NCI-H510A treated with DMSO at 0.1 percent for 48 hours (cell line): ENCODE measurements at places on chromosomes 7 and 10.

- no peak for DNase-seq
Observed at GRCh38 chr10:108434559-108435252, 1270.2 kb upstream of the SORCS1 start.

- DNase-seq: no peak
Observed at GRCh38 chr7:131493081-131493480, 63.3 kb downstream of the PODXL start.

GRCh38 chr10:104057717-104058116 lies 28.0 kb downstream of the COL17A1 start:
- no peak for DNase-seq

DNA sequence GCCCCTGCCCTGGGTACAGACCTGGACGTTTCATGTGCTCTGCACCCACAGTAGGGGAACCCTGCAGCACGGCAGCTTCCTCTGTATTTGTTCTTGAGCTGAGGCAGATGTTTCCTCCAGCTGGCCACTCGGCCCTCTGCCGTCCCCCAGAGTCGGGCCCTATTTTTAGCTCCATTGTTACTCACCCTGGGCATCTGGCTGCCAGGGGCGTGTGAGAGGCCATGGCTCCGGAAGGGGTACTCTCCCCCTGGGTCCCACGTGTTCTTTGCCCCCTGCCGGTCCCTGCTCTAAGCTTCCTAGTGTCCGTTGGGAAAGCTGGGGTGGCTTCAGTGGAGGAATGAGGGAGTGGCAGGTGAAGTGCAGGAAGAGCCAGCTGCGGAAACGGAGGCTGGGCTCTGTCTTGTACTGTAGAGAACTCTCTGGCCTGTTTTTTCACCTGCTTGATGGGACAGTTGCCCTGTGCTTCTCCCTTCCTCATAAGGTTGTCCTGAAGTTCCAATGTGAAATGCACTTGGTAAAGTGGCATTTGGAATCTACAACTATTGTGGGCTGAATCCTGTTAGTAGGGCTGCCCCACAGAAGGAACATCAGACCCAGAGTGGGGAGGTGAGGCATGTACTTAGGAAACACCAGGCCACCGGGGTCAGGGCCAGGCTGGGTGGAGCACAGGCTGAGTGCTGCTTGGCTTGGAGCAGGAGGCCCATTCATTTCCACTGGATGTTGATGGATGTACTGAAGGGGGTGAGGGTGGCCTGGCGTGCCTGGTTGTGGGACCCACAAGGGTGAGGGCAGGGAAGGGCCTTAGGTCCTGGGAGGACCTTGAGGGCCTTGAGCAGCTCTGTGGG lies 30.6 kb downstream of the PALD1 start:
- peak; percentile 68 for DNase-seq

GRCh38 chr10:102593804-102594079 lies 50.5 kb upstream of the TRIM8 start:
- DNase-seq: no peak

DNA sequence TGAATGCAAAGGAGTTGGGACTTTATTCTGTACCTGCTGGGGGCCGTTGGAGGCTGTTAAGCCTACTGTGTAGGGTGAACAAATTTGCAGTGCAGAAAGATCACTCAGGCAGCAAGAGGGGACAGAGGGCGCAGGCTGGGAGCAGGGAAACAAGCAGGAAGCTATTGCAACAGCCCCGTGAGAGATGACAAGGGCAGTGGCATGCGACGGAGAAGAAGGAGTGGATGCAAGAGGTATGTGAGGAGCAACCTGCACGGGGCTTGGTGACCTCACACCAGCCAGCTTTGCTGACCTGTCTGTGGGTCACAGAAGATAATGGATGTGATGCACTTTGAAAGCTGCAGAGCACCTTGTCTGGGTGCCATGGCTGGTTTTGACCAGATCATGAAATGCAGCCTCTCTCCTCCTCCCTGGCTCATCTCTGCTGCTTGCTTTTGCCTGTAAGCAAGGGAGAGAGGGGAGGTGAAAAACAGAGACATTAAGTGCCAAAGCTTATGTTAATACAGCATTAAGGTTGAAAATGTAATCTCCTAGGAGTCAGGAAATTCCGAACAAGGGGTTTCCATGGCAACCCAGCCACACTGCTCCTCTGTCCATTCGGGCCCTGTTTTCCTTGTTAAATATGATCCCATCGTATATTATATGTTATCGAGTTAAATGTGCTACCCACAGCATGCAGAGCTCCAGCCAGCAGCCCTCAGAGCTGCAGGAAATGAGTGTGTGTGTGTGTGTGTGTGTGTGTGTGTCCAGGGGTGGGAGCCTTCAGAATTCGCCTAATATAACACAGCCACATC lies 314.3 kb upstream of the ZMIZ1 start:
- DNase-seq: no peak

GRCh38 chr7:434891-435629 lies 84.6 kb downstream of the PDGFA start:
- no peak for DNase-seq

- peak; percentile 90 for DNase-seq
Observed at GRCh38 chr10:114304571-114305421, 65.7 kb downstream of the VWA2 start.

DNA sequence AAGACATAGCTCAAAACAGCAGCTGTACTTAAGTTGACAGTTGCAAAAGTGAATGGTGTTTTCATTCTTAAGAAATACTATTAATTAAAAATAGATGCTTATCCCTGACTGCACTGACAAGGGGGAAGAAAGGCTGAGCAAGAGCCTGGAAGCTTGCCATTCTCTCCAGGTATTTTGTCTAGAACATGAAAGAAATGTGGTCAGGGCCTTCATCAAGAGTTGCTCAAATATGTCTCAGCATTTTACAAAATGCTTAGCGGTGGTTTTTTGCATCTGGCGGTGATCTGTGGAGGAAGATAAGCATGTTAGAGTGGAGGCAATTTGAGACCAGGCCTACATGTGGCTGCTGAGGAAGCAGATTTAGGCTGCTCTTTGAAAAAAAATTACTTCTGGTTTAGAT lies 46.4 kb upstream of the CC2D2B start:
- DNase-seq: no peak

- DNase-seq: no peak
Observed at GRCh38 chr10:6953271-6953801, 373.3 kb upstream of the PRKCQ start.

- no peak for DNase-seq
Observed at GRCh38 chr10:43727935-43728334, 79.3 kb upstream of the ZNF32 start.

DNA sequence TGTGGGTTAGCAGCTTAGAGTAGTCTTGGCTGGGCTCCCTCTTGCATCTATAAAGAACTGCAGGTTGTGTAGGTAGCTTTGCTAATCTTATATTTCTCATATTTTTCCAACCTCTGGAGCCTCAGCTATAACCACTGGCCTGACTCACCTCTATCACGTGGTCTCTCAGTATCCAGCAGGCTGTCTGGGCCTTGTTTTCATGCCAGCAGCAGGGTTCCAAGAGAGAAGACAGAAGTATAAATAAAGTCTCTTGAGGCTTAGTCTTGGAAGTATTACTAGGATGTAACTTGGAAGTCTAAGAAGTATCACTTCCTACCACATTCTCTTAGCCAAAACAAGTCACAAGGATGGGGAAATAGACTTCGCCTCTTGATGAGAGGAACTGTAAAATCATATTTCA lies 73.3 kb downstream of the WIPF3 start:
- DNase-seq: no peak

GRCh38 chr10:30751678-30752331 lies 122.3 kb upstream of the LYZL2 start:
- DNase-seq: peak; percentile 21

- no peak for DNase-seq
Observed at GRCh38 chr7:151571471-151571870, 51.8 kb upstream of the RHEB start.

DNA sequence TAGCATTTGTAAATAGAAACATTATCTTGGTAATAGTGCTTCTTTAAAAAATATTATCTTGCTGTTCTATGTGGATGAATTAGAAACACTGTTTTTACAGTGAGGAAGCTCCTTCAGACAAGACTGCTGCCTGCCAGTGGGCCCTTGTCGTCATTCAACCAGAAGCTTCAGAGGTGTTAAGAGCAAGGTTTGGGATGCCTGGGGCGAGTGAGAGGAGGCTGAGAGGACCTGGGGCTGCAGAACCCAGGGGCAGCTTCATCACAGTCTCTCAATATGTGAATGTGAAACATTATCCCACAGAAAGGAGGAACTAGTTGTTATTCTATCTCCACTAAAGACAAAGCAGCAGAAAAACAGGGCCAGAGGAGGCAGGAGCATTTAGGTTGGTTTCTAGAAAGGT lies 8.1 kb downstream of the PLPP4 start:
- no peak for DNase-seq

DNA sequence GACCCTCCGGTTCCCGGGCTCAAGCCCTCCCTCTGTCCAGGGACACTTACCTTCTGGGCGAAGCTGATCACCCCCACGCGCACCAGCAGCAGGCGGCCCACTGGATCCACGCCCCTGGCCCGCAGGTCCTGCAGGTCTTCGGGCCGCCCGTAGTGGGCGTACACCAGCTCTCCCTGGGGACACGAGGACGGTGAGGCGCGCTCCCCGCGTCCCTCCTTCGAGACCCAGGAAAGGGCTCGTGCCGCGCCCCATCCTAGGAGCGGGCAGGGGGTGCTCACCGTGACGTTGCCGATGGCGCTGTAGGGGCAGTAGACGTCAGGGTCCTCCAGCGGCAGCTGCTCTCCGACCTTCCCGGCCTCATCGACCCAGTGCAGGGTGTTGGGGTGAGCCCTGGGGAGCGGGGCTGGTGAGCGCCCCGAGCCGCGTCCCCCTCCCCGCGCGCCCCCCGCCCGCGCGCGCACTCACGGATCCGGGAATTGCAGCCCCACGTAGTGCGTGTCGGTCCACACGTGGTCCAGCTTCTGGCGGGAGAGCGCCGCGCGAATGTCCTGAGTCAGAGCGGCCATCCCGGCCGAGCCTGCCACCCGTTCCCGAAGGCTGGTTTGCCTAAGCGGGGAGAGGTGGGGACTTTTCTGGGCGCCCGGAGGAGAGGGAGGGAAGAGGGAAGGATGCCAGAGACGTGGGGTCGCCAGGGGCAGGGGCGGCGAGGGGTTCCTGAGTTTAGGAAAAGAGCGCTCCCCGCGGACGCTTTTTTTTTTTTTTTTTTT lies 8.2 kb downstream of the TFR2 start:
- no peak for DNase-seq

DNA sequence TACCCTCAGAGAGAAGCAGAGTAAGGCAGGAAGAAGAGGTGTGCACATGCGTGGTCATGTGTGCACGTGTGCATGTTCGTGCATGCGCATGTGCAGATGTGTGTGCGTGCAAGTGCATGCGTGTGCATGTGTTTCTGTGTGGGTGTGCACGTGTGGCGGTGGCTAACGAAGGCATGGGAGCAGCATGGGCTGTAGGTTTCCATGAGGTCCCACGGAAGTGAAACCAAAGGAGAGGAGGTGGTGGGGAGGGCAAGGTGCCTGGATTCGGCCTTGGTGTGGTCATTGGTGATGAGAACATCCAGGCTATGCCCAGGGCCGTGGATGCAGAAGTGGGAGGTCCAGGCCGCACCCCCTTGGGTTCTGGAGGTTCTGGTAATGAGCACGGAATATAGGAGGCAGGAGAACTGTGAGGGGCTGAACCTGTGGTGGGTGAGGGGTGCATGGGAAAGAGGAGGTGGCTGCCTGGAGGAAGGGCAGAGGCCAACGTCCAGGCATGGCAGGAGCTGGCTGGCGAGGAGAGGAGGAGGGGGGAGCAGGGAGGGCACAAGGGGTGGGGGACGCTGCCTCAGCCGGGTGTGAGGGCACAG lies 2.4 kb upstream of the INPP5A start:
- no peak for DNase-seq

GRCh38 chr7:77931841-77932240 lies 133.3 kb downstream of the PHTF2 start:
- DNase-seq: no peak

- DNase-seq: peak; percentile 59
Observed at GRCh38 chr10:96124230-96125141, 5.6 kb upstream of the ZNF518A start.

GRCh38 chr10:29083096-29083495 lies 205.8 kb upstream of the LYZL1 start:
- DNase-seq: no peak

- no peak for DNase-seq
Observed at GRCh38 chr10:84908491-84908890, 580.1 kb downstream of the CCSER2 start.

- DNase-seq: no peak
Observed at GRCh38 chr10:110505130-110505770, 7.5 kb downstream of the DUSP5 start.

DNA sequence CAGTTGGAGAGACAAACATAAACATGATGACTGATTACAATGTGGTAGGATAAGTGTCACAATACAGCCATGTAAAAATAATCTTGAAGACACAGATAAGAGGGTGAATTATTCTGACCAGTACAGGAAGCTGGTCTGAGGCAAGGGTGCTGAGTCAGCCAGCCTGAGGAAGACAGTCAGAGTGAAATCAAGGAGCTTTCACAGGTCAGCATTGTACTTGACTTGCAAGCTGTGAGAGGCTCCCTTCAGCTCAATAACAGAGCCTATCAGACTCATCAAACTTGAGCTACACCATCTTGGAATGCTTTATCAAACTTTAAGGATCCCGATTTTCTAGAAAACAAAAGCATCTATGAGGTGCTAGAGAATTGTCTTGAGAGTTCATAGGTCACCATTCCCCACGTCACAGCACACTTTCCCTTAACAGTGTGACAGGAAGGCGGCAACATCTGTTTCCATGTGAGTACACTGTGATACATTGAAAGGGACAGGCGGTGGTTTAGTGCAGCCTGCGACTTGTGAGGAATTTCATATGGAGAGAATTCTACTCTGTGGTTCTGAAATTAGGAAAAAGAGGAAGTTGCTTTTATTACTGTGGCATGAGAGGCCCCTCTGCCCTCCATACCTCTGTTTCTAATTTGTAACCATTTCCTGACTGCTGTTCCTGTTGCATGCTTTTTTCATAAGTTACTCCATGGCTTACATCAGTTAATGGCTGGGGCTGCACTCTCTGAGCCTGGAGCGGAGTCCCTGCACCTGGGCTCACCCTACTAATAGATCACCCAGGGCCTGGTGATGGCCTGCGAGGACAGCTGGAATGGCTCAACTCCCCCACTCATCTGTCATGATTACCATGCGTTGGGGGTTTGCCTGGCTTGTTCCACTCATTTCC lies 417.1 kb downstream of the SUGCT start:
- DNase-seq: no peak

- DNase-seq: no peak
Observed at GRCh38 chr7:14931511-14932215, 29.1 kb upstream of the DGKB start.

GRCh38 chr10:20897146-20897825 lies at the start of gene NEBL:
TSS of gene NEBL (minus strand) at chr10:20897311. CDS start at chr10:20897205, 106 bp downstream.
- no peak for DNase-seq

GRCh38 chr10:34037499-34037898 lies 703.0 kb upstream of the NRP1 start:
- DNase-seq: no peak

- no peak for DNase-seq
Observed at GRCh38 chr10:33542752-33543505, 208.5 kb upstream of the NRP1 start.
